ENCODE measurements at places on chromosomes 4 and X.

DNA sequence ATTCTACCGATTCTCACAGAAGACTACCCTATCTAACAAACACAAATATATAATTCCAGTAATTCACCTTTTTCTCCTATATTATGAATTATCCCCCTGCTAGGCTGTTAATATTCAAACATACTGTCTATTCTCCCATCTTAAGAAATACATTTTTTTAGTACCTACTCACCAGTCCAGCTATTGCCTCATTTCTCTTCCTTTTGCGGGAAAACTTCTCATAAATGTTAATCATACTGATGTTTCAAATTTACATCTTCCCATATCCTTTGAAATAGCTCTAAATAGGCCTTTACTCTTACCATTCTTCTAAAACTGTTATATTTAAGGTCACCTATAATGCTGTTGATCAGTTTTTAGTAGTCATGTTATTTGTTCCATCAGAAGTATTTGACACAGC is 759.1 kb upstream of the SLIT2 start:
- H3K27me3 ChIP-seq, result no peaks in the 10 kb centered on the region
- no peaks in the 10 kb centered on the region for H3K36me3 ChIP-seq
- no peaks in the 10 kb centered on the region for H3K4me1 ChIP-seq
- H3K4me3 ChIP-seq, result no peak overlapping the region

GRCh38 chr4:73646117-73646516 is 25.9 kb upstream of the RASSF6 start:
- no peaks in the 10 kb centered on the region for H3K27me3 ChIP-seq

GRCh38 chr4:74364652-74365491 is at the start of gene EREG:
Gene EREG, plus strand, starts transcription at chr4:74365145. Its CDS starts 164 bp downstream, at chr4:74365309.
- DNase-seq, result no peak
- peaks cover 13% of the 10 kb centered on the region for H3K27me3 ChIP-seq
- peak within 1 kb of the TSS; percentile 43 for H3K27ac ChIP-seq
- peak within 1 kb of the TSS; percentile 22 for H3K4me3 ChIP-seq

- DNase-seq, result no peak
- no peak overlapping the region for H3K4me3 ChIP-seq
- H3K4me1 ChIP-seq, result no peaks in the 10 kb centered on the region
- H3K27ac ChIP-seq, result no peak overlapping the region
- no peaks in the 10 kb centered on the region for H3K27me3 ChIP-seq
Measured at GRCh38 chr4:182738283-182739047, 178.7 kb downstream of the DCTD start.

GRCh38 chrX:29196501-29196900 is 609.3 kb downstream of the IL1RAPL1 start:
- H3K36me3 ChIP-seq, result no peaks in the 10 kb centered on the region
- H3K27ac ChIP-seq, result no peak overlapping the region
- DNase-seq, result no peak
- H3K4me1 ChIP-seq, result no peaks in the 10 kb centered on the region

GRCh38 chrX:39525758-39526157 is 572.0 kb downstream of the BCOR start:
- H3K36me3 ChIP-seq, result no peaks in the 10 kb centered on the region
- DNase-seq, result no peak
- no peak overlapping the region for H3K27ac ChIP-seq
- H3K4me1 ChIP-seq, result no peaks in the 10 kb centered on the region
- H3K27me3 ChIP-seq, result no peaks in the 10 kb centered on the region
- no peak overlapping the region for H3K4me3 ChIP-seq

DNA sequence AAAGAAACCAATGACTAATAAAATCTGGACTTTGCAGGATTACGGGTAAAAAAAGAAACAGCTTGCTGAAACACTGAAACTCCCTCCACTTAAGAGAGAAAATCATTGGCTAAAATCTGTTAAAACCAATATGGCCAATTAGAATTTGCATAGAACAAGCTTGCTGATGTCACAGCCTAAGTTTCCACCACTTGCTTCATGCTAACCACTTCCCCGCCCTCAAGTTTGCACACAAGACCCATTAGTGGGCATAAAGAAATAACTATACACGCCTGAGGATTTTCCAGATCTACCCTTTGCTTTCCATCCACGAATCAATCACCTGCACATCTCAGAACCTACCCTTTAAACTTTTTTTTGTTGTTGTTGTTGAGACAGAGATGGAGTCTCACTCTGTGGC is 42.7 kb upstream of the PHEX start:
- DNase-seq, result no peak
- H3K36me3 ChIP-seq, result no peaks in the 10 kb centered on the region

DNA sequence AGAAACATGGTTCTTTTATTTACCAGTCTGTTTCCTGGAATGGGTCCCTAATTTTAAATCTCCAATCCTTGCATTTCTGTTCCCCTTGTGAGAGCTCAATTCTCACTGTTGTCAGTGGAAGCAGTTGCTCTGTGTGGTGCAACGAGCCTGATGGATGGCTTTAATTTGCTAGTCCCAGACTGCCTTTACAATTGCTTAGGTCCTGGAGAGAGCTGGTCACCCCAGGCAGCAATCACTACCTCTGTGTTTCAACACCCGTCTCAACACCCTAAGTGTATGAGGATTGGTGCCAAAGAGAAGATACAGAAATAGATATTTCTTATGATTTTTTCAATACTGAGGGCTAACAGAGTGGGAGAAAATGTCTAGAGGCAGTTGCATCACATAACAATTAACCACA is 873.8 kb downstream of the GLUD2 start:
- H3K36me3 ChIP-seq, result no peaks in the 10 kb centered on the region
- H3K4me3 ChIP-seq, result no peak overlapping the region
- H3K4me1 ChIP-seq, result no peaks in the 10 kb centered on the region
- no peak overlapping the region for H3K27ac ChIP-seq
- H3K27me3 ChIP-seq, result no peaks in the 10 kb centered on the region

DNA sequence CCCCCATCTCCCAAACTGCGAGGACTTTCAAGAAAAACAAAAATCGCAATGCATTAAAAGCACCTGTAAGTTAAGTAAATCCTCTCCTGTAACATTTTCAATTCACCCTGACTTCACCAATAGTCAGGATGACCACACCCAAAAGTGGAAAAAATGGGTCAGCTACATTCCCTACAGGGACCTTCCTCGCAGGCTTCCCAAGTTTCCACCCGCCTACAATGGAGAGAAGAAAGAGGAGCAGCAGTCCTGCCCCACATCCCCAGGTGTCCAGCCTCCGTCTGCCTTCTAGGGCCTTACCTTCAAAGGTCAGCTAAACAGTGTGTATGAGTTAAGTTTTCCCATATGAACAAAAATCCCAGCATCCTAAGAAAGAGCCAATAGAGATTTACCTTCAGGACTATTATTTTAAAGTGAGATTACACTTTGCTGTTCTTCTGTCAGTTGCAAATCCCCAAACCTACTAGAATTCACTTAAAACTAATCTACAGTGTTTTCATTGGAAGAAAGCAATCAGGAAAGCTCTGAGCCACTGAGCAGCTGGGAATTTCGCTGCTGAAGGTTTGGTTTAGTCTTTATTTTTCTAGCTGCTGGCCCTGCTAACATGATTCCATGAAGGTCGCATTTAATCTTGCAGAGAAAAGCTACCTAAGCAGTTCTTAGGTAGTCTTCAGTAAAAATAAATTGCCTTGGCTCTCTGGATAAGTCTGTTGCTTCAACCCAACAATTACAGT is 12.5 kb downstream of the IRF2 start:
- peaks cover 60% of the 10 kb centered on the region for H3K4me1 ChIP-seq
- no peaks in the 10 kb centered on the region for H3K27me3 ChIP-seq
- no peak overlapping the region for H3K27ac ChIP-seq
- DNase-seq, result no peak

DNA sequence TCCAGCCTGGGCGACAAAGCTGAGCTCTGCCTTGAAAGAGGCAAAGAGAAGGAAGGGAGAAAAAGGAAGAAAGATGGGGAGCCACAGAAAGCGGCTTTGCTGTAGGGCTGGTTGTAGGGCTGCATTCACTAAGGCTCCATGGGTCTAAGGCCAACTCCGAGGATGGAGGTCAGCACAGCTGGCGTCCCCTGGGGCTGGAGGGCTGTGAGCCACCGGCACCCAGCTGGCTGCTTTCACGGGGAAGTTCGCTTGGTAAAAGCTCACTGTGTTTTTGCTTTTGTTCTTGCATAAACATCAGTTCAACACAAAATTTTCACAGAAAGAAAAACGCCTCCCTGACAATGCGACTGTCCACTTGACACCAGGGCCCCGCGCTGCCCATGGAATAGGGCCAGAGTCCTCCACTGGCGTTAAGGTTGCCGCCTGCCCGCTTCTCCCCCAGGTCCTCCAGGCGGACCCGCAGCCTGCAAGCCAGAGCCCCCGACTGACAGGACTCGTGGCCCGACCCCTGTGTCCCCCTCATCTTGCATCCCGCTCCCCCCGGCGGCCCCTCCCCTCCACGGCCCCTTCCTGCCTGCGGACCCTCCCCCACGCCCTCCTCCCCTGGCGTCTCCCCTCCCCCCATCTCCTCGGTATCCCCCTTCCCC is 1.1 kb downstream of the RNF212 start:
- DNase-seq, result no peak
- no peaks in the 10 kb centered on the region for H3K4me1 ChIP-seq
- H3K4me3 ChIP-seq, result no peak overlapping the region
- H3K27ac ChIP-seq, result no peak overlapping the region

- no peak overlapping the region for H3K27ac ChIP-seq
- no peak for DNase-seq
- no peak overlapping the region for H3K4me3 ChIP-seq
- no peaks in the 10 kb centered on the region for H3K4me1 ChIP-seq
- no peaks in the 10 kb centered on the region for H3K36me3 ChIP-seq
Measured at GRCh38 chr4:59818656-59819055, 1381.5 kb upstream of the ADGRL3 start.

GRCh38 chr4:131052646-131053045 is 1956.7 kb downstream of the C4orf33 start:
- no peaks in the 10 kb centered on the region for H3K4me1 ChIP-seq
- no peak for DNase-seq
- no peak overlapping the region for H3K27ac ChIP-seq

GRCh38 chr4:106048250-106048971 is 153.1 kb downstream of the NPNT start:
- no peak overlapping the region for H3K4me3 ChIP-seq
- no peaks in the 10 kb centered on the region for H3K36me3 ChIP-seq
- H3K4me1 ChIP-seq, result no peaks in the 10 kb centered on the region

DNA sequence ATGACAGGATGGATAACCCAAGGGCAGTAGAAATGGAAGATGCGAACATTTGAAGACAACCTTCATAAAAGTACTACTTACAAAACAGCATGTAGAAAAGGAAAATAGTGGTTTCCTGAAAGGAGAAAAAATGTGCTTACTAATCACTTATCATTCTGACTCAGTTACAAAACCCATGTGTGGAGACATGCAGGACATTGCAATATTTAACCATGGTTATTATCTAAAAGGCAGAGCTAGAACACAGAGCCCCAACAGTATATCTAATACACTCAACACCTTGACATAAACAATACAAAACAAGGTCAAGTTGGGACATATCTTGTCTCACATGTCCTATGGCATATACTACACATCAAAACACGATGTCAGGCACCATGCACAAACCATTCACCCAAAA is 55.9 kb downstream of the EIF4E start:
- H3K4me3 ChIP-seq, result no peak overlapping the region
- H3K4me1 ChIP-seq, result no peaks in the 10 kb centered on the region
- no peak overlapping the region for H3K27ac ChIP-seq
- no peaks in the 10 kb centered on the region for H3K27me3 ChIP-seq
- DNase-seq, result no peak
- H3K36me3 ChIP-seq, result no peaks in the 10 kb centered on the region

GRCh38 chrX:119231936-119232445 is 4.1 kb upstream of the PGRMC1 start:
- H3K4me3 ChIP-seq, result no peak overlapping the region
- no peaks in the 10 kb centered on the region for H3K4me1 ChIP-seq
- no peak for DNase-seq
- H3K36me3 ChIP-seq, result no peaks in the 10 kb centered on the region
- no peak overlapping the region for H3K27ac ChIP-seq

DNA sequence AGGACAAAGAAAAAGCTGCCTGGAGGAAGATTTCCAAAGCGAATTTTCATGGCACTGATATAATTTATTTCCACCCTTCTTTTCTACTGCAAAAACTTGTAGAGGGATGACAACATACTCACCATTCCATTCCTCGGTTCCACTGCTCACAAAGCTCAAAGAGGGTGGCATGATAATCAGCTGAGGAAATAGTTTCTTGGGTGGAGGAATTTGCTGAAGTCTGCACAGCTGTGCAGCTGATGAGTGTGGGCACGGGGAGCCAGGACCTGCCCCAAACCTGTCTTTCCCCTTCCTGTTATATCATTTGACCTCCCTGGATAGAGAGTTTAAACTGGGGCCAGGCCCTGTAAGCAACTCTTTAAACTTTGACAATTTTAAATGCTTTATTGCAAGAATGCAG is 160.6 kb downstream of the PACRGL start:
- no peak overlapping the region for H3K27ac ChIP-seq
- DNase-seq, result no peak
- H3K4me1 ChIP-seq, result no peaks in the 10 kb centered on the region
- no peaks in the 10 kb centered on the region for H3K36me3 ChIP-seq

DNA sequence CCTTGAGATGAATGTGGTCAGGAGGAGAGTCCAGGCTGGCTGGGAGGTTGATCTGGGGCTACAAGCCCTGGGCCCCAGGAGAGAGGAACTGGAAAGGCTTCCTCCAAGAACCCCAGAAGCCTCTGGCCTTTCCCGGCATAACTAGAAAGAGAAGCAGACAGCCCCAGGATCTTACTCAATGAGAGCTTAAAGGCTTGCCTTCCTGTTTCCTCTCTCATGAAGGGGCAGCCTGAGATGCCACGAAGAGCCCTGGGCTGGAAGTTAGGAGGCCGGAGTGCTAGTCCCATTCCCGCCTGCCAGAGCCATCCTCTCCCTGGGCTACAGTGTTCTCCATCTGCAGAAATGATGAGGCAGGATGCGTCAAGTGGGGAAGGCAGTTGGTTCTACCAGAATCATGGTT is 20.1 kb upstream of the XPNPEP2 start:
- H3K27me3 ChIP-seq, result no peaks in the 10 kb centered on the region
- H3K4me3 ChIP-seq, result no peak overlapping the region
- DNase-seq, result no peak
- H3K27ac ChIP-seq, result no peak overlapping the region

- H3K27ac ChIP-seq, result no peak overlapping the region
- no peaks in the 10 kb centered on the region for H3K27me3 ChIP-seq
- no peak overlapping the region for H3K4me3 ChIP-seq
- peaks cover 8% of the 10 kb centered on the region for H3K36me3 ChIP-seq
- no peaks in the 10 kb centered on the region for H3K4me1 ChIP-seq
- DNase-seq, result no peak
Measured at GRCh38 chr4:899556-899906, 32.6 kb downstream of the GAK start.

GRCh38 chr4:95142932-95143331 is 385.2 kb downstream of the BMPR1B start:
- no peak overlapping the region for H3K27ac ChIP-seq
- H3K36me3 ChIP-seq, result no peaks in the 10 kb centered on the region
- no peak overlapping the region for H3K4me3 ChIP-seq
- no peaks in the 10 kb centered on the region for H3K4me1 ChIP-seq
- no peak for DNase-seq

GRCh38 chr4:145281951-145282350 is 101.6 kb upstream of the OTUD4 start:
- H3K4me1 ChIP-seq, result no peaks in the 10 kb centered on the region
- no peak for DNase-seq
- no peak overlapping the region for H3K4me3 ChIP-seq
- no peaks in the 10 kb centered on the region for H3K36me3 ChIP-seq
- no peak overlapping the region for H3K27ac ChIP-seq
